ENCODE measurements at places on chromosomes 4 and X.

- peak; percentile 66 for DNase-seq
These were observed at the start of gene LRP2BP for GRCh38 chr4:185395238-185395955. TSS of gene LRP2BP (minus strand) at chr4:185395924. CDS start at chr4:185378186, 17,738 bp downstream.

- no peak for DNase-seq
These were observed 139.9 kb downstream of the NPNT start for GRCh38 chr4:106035204-106035603.

DNA sequence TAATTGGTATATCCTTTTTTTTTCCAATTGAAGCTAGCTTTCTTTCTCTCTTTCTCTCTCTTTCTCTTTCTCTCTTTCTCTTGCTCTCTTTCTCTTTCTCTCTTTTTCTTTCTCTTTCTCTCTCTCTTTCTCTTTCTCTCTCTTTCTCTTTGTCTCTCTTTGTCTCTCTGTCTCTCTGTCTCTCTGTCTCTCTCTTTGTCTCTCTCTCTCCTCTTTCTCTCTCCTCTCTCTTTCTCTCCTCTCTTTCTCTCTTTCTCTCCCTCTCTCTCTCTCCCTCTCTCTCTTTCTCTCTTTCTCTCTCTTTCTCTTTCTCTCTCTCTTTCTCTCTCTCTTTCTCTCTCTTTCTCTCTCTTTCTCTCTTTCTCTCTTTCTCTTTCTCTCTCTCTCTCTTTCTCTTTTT is 66.6 kb downstream of the ASMT start:
- DNase-seq, result no peak

GRCh38 chr4:86403575-86403974 is 43.7 kb upstream of the MAPK10 start:
- DNase-seq, result no peak
